ENCODE measurements at places on chromosomes 5 and 9.

GRCh38 chr9:123346026-123346425 is 10.0 kb upstream of the CRB2 start:
- DNase-seq: no peak

DNA sequence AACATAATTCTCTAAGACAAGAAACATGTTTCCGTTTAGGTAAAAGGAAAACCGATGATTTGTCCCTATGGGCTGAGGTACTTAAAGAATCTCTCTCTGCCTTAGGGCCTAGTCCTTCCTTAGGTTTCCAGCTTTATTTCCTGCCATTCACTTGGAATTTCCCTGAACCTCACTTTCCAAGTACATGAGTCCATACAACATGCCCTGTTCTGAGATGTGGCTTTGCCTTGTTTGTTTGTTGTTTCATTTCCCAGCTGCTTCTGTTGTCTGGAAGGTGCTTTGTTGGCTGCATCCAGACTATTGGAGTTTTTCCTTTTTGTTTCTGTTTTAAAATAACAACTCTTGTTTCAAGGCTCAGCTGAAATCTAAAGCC is 95.2 kb downstream of the ALDH1A1 start:
- DNase-seq: no peak

GRCh38 chr5:61586096-61587084 is 254.3 kb downstream of the ZSWIM6 start:
- DNase-seq: no peak

DNA sequence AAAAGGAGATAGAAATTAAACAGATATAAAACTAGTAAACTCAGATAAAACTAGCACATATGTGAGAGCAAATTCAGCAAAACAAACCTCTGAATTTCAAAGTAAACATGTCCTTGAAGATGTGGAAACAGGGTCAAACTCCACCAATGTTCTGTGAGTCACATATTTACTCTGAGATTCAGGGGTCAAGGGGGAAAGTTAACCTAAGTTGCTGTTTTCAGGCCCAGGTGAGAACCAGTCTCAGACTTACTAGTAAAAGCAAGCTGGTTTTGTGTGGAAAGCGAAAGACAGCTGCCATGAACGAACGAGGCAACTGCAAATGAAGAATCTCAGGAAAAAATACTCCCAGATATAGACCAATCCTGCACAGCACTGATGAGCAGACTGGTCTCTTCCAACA is 29.0 kb downstream of the PSMB7 start:
- DNase-seq: no peak

DNA sequence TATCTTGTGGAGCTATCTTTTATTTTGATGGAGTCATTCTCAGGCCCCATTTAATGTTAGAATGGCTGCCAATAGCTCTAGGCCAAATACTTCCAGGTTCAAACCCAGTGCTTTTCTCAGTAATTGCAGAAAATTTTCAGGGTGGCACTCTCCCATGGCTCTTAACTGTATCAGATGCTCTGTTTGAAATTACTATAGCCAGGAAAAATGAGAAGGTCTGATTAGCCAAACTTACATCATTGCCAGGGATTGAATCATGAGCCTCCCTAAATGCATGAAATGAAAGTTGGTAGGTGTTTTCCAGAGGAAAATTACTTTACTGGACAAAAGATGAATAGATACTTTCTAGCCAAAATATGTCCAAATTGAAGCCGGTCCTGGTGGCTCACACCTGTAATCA is 404.8 kb downstream of the MAT2B start:
- DNase-seq: no peak

DNA sequence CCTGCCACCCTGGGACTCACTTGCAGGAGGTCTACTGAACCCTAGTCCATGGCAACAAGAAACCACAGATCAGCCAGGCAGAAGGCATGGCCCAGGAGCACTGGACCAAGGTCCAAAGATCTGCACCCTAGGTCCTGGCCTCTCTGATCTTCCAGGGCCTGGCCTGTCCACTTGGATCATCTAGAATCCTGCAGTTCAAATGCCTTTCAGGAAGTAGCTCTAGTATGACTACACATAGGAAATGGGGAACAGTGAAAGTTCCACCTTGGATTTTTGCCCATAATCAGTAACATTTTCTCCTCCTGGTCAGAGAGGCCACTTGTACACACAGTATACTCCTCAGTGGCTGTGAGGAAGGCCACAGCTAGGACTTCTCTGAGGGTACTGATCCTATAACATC is 11.5 kb downstream of the ANXA6 start:
- DNase-seq: no peak

- DNase-seq: no peak
Observed at GRCh38 chr5:135429301-135430134, 17.6 kb downstream of the DCANP1 start.

DNA sequence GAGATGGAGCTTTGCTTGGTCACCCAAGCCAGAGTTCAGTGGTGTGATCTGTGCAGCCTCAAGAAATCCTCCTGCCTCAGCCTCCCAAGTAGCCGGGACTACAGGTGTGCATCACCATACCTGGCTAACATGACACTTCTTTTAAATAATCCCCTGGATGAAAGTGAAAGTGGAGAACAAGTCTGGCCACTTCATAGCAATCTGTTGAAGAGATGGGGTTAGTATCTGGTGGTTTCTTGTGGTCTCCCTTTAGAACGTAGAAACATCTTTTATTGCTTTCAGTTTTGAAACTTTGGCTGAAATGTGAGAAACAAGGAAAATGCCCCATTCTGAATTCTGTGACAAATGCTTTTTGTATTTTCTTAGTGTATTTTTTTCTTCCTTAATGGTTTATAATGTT is 452.5 kb upstream of the RIOK2 start:
- DNase-seq: no peak

- no peak for DNase-seq
Observed at GRCh38 chr5:33631786-33632185, 191.0 kb downstream of the TARS1 start.

DNA sequence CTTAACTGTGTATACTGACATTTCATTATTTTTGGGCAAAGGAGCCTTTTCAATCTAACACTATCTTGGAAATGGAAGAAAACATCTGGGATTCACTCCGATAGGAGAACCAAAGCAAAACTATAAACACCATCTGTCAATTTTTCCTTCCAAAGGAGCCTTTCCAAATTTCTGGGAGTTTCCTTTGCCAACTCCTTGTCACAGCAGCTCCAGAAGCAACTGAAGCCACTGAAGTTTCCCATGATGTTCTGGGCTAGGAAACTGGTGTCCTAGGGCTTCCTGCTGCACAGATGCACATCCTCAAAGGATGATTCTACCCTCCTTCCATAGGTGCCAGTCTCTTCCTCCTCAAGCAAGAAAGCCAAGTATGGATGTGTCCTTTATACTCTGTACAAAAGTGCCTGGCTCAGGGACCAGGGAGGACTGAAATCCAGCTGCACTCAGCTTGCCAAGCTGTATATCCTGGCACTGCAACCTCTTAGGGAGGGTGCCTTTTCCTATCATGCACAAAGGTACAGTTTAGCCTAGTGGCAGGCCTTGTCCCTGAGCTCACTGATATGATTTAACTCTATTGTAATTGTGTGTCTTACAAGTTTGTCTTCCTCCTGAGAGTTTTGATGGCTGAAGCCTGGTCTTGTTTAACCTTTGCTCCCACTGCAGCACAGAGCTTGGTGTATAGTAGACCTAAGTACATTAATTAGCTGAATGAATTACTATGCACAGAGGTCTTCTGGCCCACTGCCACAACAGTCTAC is 8.4 kb upstream of the UBAP1 start:
- DNase-seq: no peak

DNA sequence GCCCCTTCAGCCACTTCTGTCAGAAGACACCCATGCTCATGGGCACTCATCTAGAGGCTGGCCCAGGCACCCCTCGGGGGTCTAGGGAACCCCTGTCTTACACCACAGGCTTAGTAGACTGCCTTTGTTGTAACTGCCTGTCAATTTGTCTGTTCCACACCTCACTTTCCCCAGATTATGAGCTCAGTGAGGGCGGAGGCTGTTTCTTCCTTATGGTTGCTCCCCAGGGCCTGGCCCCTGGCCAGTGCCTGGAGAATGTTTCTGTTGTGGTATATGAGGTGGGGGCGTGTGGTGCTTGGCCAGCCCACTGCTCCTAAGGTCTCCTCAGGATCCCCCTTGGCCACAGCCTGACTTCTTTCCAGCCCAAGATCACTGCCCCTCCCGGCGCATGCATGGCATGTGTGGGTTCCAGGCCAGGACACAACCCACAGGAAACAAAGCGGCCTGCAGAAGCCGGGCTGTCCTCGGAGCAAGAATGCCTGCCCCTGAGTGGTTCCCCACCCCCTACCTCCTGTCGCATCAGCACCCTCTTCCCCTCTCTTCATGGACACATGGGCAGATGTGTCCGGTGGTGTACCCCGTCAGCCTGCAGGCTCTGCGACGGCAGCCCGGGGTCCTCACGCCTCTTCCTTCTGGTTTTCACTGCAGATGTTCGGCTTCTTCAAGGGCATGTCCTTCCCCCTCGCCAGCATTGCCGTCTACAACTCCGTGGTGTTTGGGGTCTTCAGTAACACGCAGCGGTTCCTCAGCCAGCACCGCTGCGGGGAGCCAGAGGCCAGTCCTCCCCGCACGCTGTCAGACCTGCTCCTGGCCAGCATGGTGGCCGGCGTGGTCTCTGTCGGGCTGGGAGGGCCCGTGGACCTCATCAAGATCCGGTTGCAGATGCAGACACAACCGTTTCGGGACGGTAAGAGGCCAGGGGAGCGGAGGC is 17.7 kb downstream of the SLC25A48 start:
- DNase-seq: no peak

DNA sequence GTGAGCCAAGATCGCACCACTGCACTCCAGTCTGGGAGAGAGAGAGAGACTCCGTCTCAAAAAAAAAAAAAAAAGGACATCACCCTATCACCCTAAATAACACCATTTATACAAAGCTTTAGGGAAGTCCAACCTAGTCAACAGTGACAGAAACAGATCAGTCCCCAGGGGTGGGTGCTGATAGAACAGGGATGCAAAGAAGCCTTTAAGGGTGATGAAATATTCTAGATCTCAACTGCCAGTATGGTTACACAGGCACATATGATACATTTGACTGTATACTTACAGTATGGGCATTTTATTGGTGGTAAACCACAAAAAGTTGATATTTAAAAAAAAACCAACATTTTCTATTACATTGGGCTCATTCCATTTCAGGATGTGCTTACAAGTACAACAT is 4.8 kb downstream of the RETREG1 start:
- DNase-seq: no peak

- DNase-seq: no peak
Observed at GRCh38 chr5:95761771-95762651, 30.9 kb downstream of the RHOBTB3 start.

- DNase-seq: no peak
Observed at GRCh38 chr5:10046676-10047075, 203.0 kb downstream of the ATPSCKMT start.

- no peak for DNase-seq
Observed at GRCh38 chr5:59099995-59100345, 517.1 kb downstream of the RAB3C start.

GRCh38 chr5:24272741-24273140 is 372.0 kb downstream of the CDH10 start:
- DNase-seq: no peak

DNA sequence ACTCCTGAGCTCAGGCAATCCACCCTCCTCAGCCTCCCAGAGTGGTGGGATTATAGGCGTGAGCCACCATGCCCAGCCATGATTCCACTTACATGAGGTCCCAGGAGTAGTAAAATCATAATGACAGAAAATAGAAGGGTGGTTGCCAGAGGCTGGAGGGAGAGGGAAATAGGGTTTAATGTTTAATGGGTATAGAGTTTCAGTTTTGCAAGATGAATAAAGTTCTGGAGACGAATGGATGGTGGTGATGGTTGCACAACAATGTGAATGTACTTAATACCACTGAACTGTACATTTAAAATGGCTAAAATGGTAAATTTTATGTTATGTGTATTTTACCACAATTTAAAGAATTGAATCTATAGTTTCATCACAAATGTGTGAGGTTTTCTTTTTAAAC is 146.5 kb upstream of the ABCA1 start:
- no peak for DNase-seq

GRCh38 chr5:167964529-167964928 is 326.9 kb upstream of the WWC1 start:
- no peak for DNase-seq

GRCh38 chr5:149046196-149046829 is 16.5 kb downstream of the SH3TC2 start:
- no peak for DNase-seq

DNA sequence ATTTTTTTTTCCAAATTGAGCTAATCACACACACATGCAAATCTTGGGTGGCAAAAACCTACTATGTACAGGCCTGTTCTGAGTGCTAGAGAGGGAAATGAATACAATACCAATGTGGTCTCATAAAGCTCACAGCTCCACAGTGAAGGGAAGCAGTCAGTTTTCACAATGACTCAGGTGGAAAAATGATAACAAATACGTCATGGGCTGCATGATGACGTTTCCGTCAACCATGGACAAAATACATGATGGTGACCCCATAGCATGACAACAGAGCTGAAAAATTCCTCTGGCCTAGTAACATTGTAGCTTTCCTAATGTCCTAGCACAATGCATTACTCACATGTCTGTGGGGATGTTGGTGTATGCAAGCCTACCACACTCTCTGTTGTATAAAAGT is 252.5 kb downstream of the TRIM32 start:
- DNase-seq: no peak

DNA sequence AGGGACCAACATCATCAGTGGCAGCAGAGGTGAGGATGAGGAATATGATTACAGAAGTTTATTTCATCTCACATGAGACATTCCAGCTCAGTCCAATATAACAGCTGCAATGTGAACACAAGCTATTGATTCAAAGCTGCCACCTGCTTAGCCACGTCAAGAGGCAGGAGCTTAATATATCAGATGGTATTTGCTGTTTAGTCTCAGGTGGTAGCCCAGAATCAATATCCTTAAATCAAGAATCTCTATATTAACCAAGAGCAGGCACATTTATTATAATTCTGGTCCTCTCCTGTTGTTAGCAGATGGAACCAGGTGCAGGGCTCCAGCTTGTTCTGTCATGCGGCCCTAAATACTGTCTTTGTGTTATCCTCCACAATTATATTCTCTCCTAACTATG is 431.6 kb downstream of the ICE1 start:
- no peak for DNase-seq

DNA sequence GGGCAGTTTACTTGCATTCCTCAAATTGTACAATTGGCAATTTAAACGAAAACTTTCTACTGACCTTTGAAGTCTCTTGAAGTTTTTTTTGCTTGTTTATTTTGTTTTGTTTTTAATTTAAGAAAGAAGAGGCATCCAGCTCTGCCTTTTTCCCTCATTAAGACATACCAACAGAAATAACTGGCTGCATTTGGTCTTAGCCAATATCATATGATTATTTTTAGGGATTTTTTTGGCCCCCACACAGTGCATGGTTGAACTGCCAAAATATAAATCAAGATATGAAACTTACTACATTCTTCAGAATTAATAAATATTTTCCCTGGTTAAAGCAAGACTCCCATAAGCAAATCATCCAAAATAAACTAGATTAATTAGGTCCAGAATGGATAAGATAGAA is 79.4 kb downstream of the ALDH1A1 start:
- DNase-seq: no peak

- no peak for DNase-seq
Observed at GRCh38 chr9:104835161-104835560, 71.2 kb downstream of the NIPSNAP3B start.
